ACHN (cell line): ENCODE measurements at places on chromosomes 2 and 18.

DNA sequence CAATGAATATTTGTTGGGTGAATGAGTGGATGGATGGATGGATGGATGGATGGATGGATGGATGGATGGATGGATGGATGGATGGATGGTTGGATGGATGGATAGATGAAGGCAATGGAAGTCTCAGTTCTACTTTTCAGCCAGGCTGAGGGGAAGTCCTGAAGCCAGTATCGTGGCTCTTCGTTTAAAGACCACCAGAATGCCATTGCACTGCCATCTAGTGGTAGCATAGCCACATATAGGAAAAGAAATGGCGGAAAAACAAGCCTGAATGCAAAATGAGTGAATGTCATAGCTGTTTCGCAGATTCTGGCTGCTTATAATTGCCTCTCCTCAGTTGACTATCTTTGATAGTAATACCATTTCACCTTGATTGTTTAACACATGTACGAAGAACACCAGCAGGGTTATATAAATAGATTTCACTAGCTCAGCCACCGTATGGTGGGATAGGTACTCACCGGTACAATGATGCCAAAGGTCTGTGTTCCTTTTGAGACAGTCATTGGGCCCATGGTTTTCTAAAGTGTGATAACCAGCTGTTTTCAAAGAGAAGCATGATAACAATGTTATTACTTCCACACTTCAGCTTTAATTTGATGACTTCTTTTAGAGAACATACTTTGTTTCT lies 62.3 kb upstream of the GREB1L start:
- peak; percentile 56 for DNase-seq

- DNase-seq: no peak
Measured at GRCh38 chr2:220273082-220273481, 645.7 kb downstream of the SLC4A3 start.

GRCh38 chr2:54073796-54074195 lies 41.6 kb upstream of the ACYP2 start:
- peak; percentile 9 for DNase-seq

- peak; percentile 14 for DNase-seq
Measured at GRCh38 chr2:107728586-107728985, 98.1 kb upstream of the RGPD4 start.

DNA sequence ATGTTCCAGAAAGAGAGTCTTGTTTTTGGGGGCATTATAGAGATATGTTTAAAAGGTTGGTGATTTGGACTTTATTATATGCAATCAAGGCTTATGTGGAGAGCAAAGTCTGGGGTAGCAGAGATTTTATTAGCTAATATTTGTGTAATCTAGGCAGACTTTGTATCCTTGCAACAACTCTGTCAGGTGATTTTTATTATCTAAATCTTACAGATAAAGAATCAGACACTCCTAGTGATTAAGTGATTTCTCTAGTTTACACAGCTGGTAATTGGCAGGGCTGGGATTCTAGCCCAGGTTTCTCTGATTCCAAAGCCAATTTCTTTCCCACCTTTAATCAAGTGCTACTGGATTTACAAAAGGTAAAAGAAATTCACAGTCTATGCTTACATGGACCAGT lies 33.3 kb upstream of the NCK2 start:
- DNase-seq: no peak

- no peak for DNase-seq
Measured at GRCh38 chr18:25457126-25457525, 105.2 kb upstream of the ZNF521 start.

DNA sequence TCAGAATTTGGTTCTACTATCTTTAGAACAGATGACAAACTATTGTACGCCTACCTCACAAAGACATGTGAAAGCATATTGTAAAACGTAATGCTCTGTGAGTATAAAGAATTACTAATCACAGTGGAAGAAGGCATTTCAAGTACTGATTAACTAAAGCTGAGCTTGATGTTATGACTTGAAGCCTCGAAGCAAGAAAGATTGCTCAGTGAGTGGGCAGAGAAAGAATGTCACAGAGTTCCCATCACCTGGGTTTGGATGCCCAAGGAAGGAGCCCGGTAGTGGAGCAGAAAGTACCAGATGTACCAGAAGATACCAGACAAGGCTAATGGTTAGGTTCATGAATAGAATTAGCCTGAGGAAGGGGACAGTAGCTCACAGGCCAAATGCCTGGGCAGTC lies 39.5 kb upstream of the FAM110C start:
- DNase-seq: peak; percentile 87

DNA sequence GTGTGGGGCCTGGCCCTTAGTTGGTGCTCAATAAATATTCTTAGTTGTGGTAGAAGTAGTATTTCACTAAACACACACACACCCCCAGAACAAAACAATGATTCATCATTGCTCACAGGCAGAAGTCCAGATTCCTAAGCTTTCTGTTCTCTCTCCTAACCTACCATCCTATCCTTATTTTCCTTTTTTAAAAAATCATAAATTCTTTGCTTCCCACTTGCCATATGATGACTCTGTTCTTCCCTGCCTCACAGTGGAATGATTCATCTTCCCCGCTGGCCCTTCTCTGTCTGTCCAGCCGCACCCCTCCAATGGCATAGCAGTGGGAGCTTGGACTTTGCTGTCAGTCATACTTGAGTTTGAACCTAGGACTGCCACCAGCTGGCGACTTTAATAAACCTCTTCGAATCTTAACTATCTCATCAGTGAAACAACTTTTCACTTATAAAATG lies 5.2 kb downstream of the EML6 start:
- peak; percentile 42 for DNase-seq

DNA sequence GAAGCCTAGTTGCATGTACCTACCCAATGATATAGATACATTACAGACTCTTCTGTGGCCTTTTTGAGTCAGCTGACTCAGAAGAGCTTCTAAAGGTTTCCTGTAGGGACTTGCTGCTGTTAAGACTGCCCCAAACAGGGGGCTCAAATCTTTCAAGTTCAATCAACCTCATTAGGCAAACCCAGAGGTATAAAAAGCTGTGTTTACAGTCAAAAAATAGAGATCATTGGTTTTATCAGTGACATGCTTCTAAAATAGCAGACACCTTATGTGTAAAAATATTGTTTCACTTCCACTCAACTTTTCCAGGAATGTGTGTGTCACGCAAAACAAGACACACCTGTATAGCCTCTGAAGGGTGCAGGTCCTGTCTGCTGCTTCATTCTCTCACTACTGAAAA lies 624.3 kb upstream of the FANCL start:
- no peak for DNase-seq

DNA sequence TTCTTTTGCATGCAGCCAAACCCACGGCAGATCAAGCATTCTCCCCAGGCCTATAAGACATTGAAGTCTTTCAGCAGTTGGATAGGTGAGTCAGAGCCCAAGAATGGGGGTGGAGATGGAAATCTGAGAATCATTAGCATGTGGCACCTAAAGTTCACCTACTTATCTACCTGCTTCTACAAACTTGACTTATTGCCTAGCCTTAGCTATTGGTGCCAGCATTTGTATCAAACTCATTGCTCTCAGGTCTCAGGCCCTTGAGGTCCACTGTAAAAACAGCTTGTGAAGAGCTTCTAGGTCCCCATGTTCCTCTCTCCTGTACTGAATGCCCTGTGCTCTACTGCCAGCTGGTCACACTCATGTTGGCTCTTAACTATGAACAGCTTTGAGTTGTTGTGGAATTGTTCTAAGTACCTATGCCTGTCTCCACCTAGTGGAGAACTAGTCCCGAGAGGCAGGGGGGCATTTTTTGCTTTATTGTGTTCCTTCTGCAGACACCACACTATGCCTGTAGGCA lies 278.4 kb upstream of the SPRED2 start:
- DNase-seq: peak; percentile 29

- no peak for DNase-seq
Measured at GRCh38 chr2:143928613-143929012, 591.3 kb downstream of the ZEB2 start.

GRCh38 chr2:181072486-181073235 lies 92.3 kb downstream of the UBE2E3 start:
- DNase-seq: no peak

DNA sequence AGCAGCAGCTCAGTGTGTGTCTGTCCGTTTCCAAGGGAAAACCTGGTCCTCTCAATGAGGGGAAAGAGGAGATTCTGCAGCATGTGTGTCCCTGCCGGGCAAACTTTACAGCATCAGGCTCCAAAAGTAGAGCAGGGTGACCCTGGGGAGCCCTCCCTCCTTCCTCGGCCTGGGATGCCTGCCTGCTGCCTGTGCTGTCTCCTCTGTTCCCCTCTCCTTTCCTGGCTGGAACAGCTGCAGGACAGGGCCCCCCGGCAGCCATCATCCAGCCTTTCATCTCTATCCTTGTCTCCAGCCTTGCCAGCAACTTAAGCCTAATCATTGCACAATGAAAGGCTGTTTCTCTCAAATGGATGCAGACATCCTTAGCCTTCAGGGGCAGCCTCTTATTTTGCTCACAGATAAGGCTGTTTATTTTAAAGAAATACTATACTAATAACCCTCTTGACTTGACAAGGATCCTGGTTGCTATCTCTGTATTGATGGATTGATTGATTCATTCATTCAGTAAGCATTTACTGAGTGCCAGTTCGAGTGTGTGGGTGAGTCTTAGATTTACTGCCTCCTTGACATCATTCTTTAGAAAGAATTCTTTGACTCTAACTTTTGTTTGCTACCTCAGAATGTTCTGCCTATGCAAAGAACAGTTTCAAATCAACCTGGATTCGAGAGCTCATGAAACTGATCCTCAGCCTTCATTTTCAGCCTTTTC lies 40.6 kb upstream of the EDAR start:
- DNase-seq: no peak

DNA sequence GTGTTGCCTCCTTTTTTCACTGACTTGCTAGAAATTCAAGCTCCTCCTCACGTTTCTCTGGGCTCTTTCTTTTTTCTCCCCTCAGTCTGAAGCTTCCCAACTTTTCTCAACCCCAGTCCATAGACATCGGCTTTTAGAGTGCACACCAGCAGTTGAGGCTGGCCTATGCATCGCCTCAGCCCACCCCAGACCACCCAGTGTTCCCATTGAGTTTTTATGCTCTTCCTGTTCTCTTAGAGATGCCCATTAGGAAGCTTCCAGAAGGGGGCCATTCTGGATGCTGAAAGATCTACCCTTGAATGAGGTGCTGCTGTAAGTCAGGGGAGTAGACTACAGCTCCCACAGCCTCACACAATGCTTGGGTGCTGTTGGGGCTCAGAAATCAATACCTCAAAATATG lies 12.0 kb upstream of the GYPC start:
- no peak for DNase-seq

GRCh38 chr2:96116424-96116878 lies at the start of gene ADRA2B:
Gene ADRA2B (minus strand): TSS chr2:96116571. CDS start chr2:96116149, 422 bp downstream.
- DNase-seq: peak; percentile 29

GRCh38 chr2:135768863-135769262 lies 27.2 kb downstream of the UBXN4 start:
- no peak for DNase-seq

DNA sequence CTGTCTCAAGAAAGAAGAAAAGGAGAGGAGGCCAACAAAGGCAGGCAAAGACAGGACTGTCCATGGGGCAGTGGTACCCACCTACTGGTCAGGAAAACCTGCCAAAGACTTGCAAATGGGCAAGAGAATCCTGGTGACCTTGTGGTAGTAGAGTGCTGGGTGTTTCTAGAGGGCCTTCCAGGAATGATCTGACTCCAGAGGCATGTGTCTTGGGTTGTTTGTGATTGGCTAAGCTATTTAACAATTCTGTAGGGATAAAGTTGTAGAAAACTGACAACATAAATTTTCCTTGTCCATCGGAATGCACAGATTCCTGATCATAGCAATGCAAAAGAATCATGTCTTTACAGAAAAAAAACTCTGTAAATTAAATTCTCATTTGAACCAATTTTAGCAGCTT lies 68.5 kb upstream of the ZNF532 start:
- no peak for DNase-seq

GRCh38 chr2:21422724-21423522 lies 299.2 kb downstream of the TDRD15 start:
- no peak for DNase-seq

DNA sequence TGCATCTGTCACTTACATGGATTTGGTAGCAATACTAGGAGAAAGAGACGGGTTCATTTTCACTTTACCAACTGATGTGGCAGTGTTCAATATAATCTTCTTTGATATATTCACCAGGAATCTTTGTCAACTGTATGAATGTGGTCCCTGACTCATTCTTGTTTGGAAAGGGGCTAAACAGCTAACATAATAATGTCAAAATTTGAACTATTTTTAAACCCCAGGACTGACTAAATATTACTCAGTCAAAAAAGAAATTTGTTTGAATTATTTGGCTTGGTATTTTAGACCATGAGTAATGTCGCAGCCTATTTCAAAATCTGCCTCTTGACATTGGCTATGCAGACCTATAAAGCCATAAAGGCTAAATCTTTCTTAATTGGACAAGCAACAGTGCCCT lies 413.7 kb upstream of the RGPD4 start:
- no peak for DNase-seq

GRCh38 chr2:70008290-70008689 lies 46.9 kb upstream of the ASPRV1 start:
- DNase-seq: no peak

GRCh38 chr2:95307036-95307435 lies 9.9 kb downstream of the KCNIP3 start:
- DNase-seq: no peak

- DNase-seq: no peak
Measured at GRCh38 chr2:4340536-4340935, 637.2 kb downstream of the DCDC2C start.

- no peak for DNase-seq
Measured at GRCh38 chr2:33425586-33426031, 50.8 kb upstream of the RASGRP3 start.

DNA sequence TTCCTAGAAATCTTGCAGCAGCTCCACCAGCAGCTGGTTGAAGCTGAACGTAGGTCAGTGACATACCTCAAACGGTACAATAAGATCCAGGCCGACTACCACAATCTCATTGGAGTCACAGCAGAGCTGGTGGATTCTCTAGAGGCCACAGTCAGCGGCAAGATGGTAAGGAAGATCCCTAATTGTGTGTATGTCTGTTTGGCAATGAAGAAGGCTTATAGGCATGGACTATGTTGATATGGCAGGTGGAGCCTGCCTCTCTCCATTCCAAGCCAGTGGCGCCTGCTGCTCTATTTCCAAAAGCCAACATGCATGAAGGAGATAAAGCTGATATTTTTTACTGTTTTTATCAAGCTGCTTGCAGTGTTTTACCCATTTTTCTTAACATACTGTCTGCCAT lies 36.8 kb downstream of the ARMC9 start:
- no peak for DNase-seq

DNA sequence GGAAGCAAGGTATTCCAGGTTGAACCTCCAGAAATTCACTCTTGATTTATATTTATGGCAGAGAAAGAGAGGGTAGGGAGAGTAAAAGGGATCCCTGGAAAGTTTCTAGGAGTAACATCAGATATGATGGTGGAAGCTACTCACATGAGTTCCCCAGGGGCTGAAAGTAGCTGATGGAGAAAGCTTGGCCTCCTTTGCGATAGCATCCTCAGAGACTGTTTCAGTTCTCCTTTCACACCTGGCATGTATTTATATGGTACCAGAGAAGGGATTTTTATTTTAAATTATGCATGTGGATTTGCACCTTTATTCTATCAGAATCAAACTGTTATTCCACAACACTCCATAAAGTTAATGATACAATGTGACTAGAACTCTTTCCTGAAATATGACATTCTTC lies 126.3 kb upstream of the OSR1 start:
- no peak for DNase-seq

GRCh38 chr18:57980573-57981307 lies 63.3 kb upstream of the NEDD4L start:
- no peak for DNase-seq

GRCh38 chr2:21818212-21818795 lies 694.5 kb downstream of the TDRD15 start:
- DNase-seq: no peak

GRCh38 chr2:54456612-54457322 lies 640 bp downstream of the SPTBN1 start:
- DNase-seq: peak; percentile 62

GRCh38 chr2:46336283-46336959 lies 39.2 kb downstream of the EPAS1 start:
- DNase-seq: no peak
